ENCODE measurements at places on chromosomes 11 and 22.

- DNase-seq, result no peak
Observed at GRCh38 chr11:76806608-76807205, 23.6 kb downstream of the TSKU start.

GRCh38 chr11:11444027-11444803, 91.2 kb upstream of the CSNK2A3 start:
- no peak for DNase-seq

GRCh38 chr11:123111465-123111864, 49.5 kb upstream of the HSPA8 start:
- no peak for DNase-seq

GRCh38 chr11:14480716-14481115, 18.9 kb downstream of the COPB1 start:
- no peak for DNase-seq

DNA sequence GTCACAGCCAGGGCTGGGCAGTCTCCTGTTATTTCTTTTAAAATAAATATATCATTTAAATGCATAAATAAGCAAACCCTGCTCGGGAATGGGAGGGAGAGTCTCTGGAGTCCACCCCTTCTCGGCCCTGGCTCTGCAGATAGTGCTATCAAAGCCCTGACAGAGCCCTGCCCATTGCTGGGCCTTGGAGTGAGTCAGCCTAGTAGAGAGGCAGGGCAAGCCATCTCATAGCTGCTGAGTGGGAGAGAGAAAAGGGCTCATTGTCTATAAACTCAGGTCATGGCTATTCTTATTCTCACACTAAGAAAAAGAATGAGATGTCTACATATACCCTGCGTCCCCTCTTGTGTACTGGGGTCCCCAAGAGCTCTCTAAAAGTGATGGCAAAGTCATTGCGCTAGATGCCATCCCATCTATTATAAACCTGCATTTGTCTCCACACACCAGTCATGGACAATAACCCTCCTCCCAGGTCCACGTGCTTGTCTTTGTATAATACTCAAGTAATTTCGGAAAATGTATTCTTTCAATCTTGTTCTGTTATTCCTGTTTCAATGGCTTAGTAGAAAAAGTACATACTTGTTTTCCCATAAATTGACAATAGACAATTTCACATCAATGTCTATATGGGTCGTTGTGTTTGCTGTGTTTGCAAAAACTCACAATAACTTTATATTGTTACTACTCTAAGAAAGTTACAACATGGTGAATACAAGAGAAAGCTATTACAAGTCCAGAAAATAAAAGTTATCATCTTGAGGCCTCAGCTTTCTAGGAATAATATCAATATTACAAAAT, 13.4 kb downstream of the OR51B4 start:
- no peak for DNase-seq

DNA sequence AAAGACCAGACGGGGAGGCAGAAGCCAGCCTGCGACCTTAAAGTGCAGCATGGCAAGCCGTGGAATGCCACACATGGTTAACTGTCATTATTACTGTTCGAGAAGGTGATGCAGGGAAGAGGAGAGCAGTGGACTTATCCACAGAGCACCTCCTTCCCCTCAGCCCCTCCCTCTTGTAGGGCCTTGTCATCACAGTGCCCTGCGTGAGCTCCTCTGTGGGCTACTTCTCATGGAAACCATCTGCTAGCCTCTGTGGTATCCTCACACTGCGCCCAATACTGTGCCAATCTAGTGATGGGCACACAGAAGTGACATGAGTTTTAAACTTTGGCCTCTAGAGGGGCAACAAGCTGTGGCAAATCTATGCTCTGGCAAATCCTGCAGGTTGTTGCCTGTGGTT, 18.2 kb upstream of the CCDC134 start:
- DNase-seq, result no peak

GRCh38 chr22:39283322-39284141, 35.9 kb downstream of the RPL3 start:
- DNase-seq, result no peak

GRCh38 chr11:5992604-5993251, 5.9 kb upstream of the OR52L1 start:
- no peak for DNase-seq

GRCh38 chr11:86143087-86144030, 74.5 kb upstream of the PICALM start:
- DNase-seq, result no peak

DNA sequence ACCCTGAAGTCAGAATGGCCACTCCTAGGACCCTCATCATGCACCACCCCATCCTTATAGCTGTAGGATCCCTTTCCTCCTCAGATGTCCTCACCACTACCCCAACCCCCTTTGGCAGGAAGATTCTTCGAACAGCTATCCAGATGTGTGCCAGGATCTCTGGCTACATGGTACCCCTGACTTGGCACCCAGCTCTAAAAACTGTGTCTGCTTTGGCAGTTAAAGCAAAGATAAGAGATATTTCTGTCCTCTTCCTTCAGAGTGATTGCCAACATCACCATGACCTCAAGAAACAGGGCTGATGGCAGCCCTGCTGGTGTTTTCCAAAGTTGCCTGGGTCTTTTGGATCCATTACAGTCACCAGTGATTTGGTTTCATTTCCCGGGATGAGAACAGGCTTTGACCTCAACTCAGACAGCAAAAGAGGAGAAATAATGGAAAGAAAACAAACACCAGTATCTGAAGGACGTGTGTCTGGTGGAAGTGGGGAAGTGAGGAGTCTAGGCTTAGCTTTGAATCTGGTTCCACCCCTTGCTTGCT, 4.3 kb upstream of the NRIP3 start:
- no peak for DNase-seq

DNA sequence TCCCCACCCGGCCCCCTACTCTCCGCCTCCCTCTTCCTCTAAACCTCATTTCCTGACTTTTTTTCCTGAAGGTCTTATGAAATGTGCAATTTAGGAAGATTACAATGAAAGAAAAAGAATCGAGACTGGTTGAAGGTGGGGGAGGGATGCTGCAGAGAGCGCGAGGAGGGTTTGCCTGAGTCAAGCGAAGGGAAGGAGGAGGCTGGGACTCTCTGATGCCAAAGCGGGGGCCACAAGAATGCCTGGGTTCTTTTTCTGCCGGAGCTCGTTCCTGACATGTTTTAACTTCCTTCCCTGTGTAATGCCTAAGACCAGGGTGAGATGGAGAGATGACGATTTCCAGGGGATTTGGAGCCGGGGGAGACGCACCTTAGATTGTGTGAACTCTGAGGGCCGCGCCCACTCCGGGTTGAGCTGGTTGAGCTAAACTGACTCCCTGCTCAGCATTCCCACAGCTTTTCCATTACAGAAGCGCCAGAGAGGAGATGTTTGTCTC, 270.5 kb upstream of the SORL1-AS1 start:
- DNase-seq, result no peak

- DNase-seq, result no peak
Observed at GRCh38 chr22:23037429-23038333, 32.6 kb upstream of the GNAZ start.

GRCh38 chr11:33877038-33877437, 14.8 kb downstream of the LMO2 start:
- DNase-seq, result no peak

DNA sequence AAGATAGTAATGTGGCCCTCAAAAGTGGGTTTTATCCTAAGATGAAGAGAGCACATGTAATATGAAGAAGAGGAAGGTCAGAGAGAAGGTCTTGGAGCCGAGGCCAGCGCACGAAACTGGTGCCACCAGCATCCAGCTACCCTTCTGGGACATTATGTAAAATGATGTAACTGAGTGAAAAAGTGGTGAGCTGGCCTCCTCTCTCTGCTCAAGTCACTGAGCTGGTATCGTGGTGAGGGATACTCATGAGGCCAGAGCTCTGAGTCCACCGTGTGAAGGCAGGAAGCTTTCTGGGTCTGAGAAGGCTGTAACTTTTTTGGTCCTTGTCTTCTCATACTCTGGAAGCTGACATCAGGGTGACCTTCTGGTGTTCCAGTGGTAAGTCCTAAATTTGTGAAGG, 25.1 kb downstream of the RNF185 start:
- DNase-seq, result no peak

DNA sequence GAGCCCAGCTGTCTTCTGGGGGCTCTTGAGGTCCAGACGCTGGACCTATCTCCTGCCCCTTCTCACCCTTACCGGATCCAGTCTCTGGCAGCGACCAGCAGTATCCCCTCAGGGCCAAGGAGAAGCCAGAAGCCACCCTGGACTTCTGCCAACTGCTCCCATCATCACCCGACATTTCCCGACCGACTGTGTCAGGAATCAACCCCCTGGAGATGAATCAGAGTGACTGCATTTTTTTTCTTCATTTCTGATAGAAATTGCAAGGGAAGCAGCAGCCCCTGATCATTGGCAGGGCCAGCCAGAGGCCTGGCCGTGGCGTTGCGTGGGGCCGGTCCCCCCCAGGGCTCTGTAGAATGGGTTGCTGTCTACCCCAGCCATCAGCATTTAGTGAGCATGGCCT, 5.2 kb upstream of the LIF start:
- no peak for DNase-seq

DNA sequence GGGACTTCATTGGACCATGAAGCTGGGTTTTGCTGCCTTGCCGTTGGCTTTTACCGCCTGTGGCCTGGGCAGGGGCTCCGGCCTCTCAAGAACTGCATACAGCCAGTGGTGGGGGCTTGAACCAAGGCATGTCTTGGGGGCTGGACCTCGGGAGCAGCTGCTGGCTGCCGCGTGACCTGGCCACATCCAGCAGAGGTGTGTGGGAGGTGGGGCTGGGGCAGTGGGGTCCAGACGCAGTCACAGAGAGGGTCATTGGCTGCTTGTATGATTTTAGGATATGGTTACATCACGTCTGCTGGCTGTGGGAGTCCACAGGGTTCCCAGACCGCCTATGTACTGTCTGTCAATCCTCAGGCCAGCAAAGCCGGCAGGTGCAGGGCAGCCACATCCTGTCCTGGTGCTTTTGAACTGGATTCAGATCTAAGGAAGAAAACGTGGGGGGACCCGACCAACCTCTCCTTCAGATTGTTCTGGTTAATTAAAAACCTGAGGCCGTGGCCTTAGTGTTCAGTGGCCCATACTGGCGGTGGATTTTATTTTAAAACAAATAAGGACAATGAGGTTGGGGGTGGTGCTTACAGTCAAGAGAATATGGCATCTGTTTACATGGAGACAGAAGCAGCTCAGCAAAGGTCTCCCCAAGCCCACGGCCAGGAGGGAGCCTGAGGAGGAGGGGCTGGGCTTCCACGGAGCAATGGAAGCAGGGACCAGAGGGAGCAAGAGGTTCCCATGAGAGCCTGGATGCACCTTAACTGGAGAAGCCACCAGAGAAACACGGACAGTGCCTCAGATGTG, 426.0 kb downstream of the TBC1D22A start:
- DNase-seq, result no peak

GRCh38 chr22:22546490-22546889, 12.6 kb downstream of the PRAME start:
- no peak for DNase-seq

GRCh38 chr22:22746963-22747933, 102.8 kb downstream of the GGTLC2 start:
- no peak for DNase-seq

DNA sequence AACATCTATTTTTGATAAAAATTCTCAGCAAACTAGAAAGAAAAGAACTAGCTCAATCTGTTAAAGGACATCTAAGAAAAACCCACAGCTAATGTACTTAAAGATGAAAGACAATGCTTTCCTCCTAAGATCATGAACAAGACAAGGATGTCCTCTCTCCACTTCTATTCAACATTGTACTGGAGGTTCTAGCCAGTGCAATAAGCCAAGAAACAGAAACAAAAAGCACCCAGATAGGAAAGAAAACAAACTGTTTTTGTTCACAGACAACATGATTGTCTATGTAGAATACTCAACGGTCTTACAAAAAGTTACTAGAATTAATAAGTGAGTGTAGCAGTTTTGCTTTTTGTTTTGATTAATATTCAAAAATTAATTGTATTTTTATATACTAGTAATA, 7.8 kb downstream of the CD3D start:
- no peak for DNase-seq

DNA sequence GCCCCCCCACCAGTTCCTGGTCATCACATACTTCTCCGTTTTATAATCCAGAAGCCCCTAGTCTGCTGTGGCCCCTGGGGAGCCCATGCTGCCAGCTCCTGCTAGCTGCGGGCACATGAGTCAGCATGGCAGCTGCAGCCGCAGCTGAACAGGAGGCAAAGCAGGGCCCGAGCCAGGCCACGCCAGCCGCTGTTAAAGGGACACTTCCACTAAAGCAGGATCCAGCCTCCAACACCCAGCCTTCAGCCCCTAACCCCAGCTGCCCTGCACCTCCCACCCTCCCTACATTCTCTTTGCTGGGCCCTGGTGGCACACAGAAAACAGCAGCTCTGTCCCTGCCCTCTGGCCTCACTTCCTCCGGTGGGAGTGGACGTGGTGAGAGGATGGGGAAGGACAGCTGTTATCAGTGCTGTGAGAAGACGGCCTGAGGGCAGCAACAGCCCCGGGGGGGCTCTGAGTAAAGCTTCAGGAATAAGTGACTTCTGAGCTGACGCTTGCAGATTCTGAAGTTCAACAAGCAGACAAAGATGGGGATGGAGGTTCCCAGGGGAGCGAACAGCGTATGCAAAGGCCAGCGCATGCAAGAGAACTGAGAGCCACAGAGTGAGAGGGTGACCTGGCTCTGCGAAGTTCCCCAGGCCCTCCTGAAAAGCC, 688 bp upstream of the LRRC74B start:
- no peak for DNase-seq

DNA sequence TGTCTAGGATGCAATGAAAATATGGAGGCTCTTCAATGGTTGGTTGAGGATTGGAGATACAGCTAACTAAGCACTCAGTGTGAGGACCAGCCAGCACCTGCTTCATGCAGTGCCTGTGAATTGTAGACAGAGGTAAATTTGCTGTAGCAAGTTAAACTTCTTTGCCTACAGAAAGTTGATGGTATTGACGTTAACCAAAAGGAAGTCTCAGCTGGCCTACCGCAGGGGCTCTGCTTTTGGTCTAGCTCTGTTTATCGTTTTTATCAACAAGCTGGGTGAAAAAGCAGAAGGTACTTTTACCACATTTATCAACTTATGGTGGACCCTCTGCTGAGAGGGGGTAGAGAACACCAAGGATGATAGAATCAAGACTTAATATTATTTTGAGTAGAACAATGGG, 51.6 kb downstream of the GRAMD1B start:
- DNase-seq, result no peak

DNA sequence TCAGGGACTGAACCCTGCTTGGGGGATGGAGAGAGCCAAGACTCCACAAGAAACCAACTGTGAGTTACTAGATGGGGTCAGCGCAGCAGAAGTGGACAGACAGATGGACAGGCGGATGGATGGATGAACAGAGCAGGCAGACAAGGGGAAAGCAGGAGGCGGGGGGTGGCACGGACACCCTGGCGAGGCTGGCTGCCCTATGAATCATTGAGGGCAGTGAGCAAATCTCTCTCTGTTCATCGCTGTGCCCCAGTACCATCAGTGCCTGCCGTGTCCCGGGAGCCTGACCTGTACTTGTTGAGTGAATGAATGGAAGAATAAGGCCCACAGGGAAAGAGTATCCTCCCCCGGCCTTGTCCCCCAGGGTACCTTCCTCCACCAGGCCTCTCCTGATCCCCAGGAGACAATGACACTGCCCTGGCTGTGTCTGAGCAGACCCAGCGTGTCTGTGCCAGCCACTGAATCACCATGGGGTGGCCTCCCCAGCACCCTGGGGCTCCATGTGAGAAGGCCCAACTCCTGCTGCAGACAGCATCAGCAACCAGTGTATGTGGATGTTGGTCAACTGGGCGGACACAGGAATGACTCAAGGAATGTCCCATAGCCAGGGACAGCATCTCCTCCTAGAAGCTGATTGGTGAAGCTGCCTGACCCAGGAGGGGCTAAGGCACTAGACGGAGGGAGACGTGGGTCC, 5.1 kb upstream of the KLHL35 start:
- DNase-seq, result no peak
